CD4-positive, alpha-beta T cell treated with Interleukin-17A for 1 hour (primary cell): ENCODE measurements at places on chromosomes 7 and 10.

DNA sequence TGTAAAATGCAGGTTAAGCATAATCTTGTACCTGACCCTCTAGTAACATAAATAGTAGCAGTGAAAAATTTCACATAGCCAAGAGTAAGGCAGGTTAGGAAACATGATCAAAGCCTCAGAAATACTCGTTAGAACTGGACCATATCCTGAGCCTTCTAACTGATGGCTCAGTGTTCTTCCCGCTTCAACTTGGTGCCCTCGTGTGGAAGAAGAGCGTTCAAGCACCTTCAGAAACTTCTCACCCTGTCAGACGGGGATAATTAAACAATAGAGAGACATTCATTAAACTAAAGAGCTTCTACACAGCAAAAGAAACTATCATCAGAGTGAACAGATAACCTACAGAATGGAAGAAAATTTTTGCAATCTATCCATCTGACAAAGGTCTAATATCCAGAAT, 124.5 kb downstream of the MYOF start:
- peak; percentile 23 for DNase-seq

DNA sequence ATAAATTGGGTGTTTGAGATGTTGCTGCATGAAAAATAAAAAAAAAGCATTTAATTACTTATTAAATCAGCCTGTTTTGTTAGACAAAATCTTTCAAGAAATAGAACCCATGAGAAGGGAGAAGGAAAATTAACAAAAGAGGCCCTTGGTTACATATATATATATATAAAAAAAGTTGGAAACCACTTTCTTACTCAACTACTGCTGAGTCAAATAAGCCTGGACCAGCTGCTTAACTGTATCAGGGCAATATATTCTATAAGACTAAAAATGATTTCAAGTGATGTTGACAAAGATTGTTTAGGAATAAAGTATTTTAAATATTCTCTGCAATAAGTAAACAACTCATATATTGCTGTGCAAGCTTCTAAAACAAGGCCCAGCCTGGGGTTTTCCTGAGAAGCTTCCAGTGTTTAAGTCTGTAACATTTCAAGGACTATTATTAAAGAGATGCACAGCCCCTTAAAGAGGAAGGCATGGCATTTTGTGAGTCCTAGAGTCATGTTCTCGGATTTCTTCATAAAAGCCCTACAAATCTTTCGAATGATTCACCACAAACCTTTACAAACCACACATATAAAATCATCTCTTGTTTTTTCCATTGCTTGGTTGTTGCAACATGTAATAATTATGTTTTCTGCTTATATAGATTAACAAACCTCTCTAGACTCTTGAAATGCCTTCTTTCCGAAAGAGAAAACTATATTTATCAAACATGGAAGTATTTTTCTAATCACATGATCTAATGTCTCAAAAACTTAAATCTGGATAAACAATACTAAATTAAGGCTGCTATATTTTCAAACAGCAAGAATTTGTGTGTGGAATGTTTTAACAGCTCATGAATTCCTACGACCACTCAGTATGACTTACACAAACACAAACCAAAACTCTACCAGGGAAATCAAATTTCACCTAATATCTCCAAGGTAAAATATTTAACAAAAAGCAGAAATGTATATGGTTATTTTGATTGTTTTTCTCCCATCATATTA, 14.3 kb downstream of the JAZF1 start:
- DNase-seq, result no peak

GRCh38 chr7:139924461-139924860, 95.4 kb downstream of the TBXAS1 start:
- DNase-seq, result no peak

GRCh38 chr7:156167417-156167807, 355.1 kb upstream of the SHH start:
- DNase-seq, result no peak

- no peak for DNase-seq
Observed at GRCh38 chr10:63684257-63684936, 163.2 kb downstream of the REEP3 start.
